ENCODE measurements at places on chromosomes 7 and 10.

GRCh38 chr7:150368096-150368883, at the start of gene REPIN1:
TSS of gene REPIN1 (plus strand) at chr7:150368822. CDS start at chr7:150369712, 890 bp downstream.
- DNase-seq, result peak; percentile 60

- no peak for DNase-seq
These were observed 88.5 kb downstream of the AKR1D1 start for GRCh38 chr7:138164804-138165203.

DNA sequence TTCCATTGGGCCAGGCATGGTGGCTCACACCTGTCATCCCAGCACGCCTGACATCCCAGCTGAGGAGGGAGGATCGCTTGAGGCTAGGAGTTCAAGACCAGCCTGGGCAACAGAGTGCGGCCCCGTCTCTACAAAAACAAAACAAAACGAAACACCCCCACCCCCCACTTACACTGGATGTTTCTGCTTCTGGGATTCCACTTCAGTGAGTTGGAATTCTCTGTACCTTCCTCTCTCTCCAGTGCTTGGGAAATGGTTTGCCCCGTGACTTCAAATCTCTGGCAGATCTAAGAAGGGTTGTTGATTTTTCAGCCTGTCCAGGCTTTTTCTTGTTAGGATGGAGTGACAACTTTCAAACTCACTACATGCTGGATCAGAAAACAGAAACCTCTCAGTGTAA, 106.9 kb downstream of the ANLN start:
- DNase-seq, result no peak

GRCh38 chr7:157820796-157821195, 484.0 kb downstream of the DNAJB6 start:
- no peak for DNase-seq

- DNase-seq, result no peak
These were observed 456 bp upstream of the ACHE start for GRCh38 chr7:100895956-100896731.

DNA sequence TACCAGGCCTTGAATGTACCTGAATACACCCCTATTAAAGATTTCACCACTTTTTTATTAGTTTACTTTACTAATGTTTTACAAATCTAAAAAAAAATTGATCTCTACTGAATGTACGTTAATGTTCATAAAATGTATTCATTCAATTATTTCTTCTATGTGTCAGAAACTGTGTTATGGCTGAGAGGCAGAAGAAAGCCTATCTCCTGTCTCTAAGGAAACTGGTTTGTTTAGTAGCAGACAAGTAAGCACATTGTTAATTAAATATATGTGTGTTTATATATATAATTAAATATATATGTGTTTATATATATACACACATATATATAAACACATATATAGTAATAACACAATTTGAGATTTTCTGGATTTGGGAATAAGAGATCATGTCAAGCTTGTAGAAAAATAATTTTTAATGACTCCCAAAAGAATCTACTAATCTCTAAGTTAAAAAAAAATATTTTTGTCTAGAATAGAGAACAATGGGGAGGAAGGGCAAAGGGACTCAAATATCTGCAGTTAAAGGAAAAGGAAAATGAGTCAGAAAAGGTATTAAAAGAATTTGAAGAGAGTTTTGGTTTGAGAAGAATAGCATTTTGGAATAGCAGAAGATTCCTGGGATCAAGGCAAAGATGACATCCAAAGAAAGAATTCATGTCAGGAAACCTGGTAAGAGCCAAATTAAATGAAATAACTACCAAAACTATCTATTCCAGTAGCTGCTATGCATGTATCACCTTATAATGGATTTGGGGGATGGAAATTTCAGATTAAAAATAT, 92.1 kb downstream of the CH25H start:
- DNase-seq, result no peak

DNA sequence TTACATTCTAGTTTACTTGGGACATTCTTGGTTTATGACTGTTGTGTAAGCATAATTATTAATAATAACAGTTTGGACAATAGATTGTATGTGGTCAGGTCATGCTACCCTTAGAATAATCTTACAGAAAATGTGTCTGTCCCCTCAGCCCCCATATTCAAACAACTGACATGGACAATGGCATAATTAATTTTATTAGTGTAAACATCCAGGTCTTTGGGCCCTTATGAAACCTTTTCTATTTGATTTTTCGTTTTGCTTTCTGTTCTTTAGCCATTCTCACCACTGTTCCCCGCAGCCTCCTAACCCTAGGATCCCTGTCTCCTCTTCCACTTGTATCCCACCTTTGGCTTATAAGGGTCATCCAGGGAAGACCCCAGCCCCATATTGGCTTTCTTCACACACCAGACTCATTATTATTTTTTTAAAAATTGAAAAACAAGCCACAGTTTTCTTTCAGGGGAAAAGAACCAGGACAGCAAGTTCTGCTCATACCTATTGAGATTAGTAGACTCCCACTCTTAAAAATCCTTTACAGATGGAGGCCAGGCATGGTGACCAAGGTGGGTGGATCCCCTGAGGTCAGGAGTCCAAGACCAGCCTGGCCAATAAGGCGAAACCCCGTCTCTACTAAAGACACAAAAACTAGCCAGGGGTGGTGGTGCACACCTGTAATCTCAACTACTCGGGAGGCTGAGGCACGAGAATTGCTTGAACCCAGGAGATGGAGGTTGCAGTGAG, 11.5 kb downstream of the VIM start:
- DNase-seq, result no peak

GRCh38 chr7:107109955-107110354, 58.8 kb upstream of the HBP1 start:
- DNase-seq, result no peak

DNA sequence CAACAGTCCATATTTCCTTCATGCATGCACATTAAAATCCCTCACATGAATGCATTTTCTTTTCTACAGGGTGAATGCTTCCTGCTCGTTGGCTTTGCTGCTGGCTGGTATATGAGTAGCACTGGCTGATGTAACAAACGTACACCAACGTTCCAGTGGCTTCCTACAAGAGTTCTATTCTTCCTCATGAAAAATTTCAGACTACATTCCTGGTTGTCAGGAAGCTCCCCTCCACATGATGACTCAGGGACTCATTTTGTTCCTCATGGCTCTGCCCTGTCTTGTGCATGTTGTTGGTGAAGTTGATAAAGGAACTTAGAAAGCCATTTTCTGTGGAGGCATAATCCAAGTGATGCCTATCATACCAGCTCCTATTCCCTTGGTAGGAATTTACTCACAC, 470.7 kb upstream of the KLF6 start:
- no peak for DNase-seq

GRCh38 chr7:93409324-93409723, 165.2 kb downstream of the CALCR start:
- DNase-seq, result no peak

DNA sequence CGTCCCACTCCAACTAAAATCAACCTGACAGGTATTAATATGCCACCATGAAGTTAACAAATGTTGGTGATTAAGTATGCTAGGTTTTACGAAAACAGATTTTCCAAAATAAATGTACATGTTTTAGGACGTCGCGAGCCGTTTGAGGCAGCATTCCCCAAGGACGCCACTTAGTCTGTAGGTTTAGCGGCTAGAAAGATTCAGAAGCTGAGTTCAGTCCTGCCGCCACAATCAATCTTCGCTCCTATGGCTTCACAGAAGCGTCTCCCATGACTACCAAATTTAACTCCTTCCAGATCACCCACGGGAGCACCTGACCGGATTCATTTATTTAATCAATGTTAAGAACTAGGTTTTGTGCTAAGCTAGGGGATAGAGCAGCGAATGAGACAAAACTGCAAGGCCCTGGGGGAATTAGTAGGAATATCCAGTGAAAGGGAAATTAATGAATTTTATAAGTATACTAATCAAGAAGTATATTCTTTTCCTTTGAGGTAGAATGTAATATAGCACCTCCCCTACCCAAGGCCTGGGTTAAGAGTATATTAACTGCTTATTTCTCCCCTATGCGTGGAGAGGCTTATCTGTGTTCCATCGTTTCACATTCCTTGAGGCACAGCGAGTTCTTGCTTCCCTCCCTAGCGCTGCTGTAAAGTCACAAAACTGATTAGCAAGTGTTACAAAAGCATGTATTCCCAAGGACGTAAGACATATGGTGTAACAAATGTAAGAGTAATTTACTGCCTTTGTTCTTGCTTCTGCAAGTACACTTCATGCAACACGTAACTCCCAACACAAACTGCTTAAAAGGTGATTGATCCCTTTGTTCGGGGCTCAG, 994 bp upstream of the CYP51A1 start:
- no peak for DNase-seq

Measured in stimulated activated CD4-positive, alpha-beta T cell treated with anti-CD3 and anti-CD28 coated beads, Interleukin-1b, Interleukin-23, amount 100 ng/mL, for 1 hour (primary cell).